CD4-positive, alpha-beta T cell treated with Interleukin-12 subunit alpha and Interleukin-12 subunit beta, for 1 hour (primary cell): ENCODE measurements at places on chromosomes 3 and 15.

GRCh38 chr15:72034859-72035650, 82.9 kb downstream of the MYO9A start:
- no peak for DNase-seq

- no peak for DNase-seq
Observed at GRCh38 chr3:185824051-185825005, 514 bp downstream of the IGF2BP2 start.

- peak; percentile 73 for DNase-seq
Observed at GRCh38 chr3:18424729-18425640, at the start of gene SATB1. Gene SATB1 (minus strand): TSS chr3:18425339. CDS start chr3:18420967, 4,372 bp downstream.

DNA sequence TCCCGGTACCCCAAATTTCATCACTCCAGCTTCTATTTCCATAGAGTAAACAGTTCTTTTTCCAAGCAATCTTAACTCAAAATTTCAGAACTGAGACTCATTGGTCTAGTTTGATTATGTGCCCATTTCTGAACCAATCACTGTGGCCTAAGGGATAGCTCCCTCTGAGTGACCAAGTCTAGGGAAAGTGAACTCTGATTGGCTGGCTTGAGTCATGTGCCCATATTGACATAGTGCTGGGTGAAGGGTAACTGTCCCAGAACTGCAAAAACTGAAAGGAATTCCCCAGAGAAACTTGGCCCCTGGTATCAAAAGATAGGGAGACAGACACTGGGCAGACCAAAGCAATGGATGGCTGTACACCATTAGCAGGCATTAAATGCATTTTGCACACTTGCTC, 171.2 kb upstream of the WNT5A start:
- no peak for DNase-seq

DNA sequence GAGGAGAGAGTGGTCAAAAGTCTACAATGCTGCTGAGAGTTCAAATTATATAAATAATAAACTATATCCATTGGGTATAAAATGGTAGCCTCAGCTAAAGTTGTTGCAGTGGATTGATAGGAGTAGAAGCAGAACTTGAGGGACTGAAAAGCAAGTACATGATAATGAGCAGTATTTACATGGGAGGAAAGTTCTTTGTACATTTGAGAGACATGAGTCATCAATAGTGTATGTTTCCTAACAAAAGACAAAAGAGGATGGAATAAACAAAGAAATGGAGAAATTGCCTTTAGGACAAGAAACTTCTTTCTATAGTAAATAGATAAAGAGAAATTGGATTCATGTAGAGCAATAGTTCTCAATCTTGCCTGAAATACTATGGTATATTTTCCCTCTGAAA, 110.0 kb upstream of the PLSCR5 start:
- no peak for DNase-seq

DNA sequence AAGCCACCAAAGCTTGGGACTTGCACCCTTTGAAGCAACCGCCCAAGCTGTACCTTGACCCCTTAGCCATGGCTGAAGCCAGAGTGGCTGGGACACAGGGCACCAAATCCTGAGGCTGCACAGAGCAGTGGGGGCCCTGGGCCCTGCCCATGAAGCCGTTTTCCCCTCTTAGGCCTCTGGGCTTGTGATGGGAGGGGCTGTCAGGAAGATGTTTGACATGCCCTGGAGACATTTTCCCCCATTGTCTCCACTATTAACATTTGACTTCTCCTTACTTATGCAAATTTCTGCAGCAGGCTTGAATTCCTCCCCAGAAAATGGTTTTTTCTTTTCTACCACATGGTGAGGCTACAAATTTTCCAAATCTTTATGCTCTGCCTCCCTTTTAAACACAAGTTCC, 522.2 kb downstream of the EDEM1 start:
- DNase-seq = no peak

GRCh38 chr3:47202542-47202941, 38.6 kb upstream of the SETD2 start:
- no peak for DNase-seq

GRCh38 chr3:187264911-187265310, 26.6 kb downstream of the MASP1 start:
- DNase-seq = no peak

- DNase-seq = no peak
Observed at GRCh38 chr3:30292192-30292893, 314.1 kb upstream of the TGFBR2 start.

DNA sequence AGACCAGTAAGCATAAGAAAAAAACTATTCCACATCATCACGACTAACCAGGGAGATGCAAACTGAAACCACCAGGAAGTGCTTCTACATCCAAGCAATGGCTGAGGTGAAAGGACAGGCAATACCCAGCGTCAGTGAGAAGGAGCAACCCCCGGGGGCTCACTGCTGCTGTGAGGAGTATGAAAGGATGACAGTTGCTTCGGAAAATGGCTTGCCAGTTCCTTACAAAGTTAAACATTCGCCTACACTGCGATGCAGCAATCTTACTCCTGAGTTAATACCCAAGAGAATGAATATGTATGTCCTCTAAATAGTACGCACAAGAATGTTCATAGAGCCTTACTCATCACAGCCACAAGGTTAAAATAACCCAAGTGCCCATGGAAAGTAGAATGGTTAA, 13.3 kb upstream of the PLXNA1 start:
- no peak for DNase-seq

GRCh38 chr15:38563723-38564519, 693 bp downstream of the RASGRP1 start:
- DNase-seq = peak; percentile 90

DNA sequence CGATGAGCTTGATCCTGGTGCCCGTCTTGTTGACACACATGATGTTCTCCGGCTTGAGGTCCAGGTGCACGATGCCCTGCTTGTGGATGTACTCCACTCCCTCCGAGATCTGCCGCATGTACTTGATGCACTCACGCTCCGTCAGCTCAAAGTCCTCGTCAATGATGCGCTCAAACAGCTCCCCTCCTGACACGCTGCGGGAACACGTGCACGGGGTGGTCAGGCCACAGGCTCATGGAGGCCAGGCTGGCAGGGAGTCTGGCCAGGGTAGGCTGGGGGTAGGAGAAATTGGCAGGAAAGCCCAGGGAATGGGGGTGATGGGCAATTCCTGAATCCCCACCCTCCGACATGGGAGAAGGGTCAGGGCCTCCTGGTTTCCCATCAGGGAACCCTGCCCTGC, 55.5 kb upstream of the HACD2 start:
- DNase-seq = no peak

DNA sequence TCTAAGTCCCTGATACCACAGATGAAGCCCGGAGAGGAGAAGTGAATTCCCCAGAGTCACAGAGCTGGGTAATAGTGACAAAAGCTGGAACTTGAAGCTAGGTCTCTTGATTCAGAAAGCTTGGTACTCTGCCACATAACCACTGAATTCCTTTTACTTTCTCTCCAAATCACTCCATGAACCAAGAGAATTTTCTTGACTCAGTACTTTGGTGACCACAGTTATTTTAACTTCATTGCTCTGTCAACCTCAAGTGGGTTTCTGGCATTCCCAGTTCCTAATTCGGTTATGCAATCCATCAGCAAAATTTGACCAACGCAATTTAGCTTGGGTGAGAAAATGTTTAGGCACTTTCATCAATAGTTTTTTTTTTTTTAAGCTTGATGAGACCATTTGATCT, 61.0 kb upstream of the PPARG start:
- DNase-seq = no peak

- no peak for DNase-seq
Observed at GRCh38 chr3:149058602-149059001, 27.7 kb downstream of the HLTF start.

- DNase-seq = no peak
Observed at GRCh38 chr15:42085236-42085605, 9.1 kb downstream of the PLA2G4D start.

DNA sequence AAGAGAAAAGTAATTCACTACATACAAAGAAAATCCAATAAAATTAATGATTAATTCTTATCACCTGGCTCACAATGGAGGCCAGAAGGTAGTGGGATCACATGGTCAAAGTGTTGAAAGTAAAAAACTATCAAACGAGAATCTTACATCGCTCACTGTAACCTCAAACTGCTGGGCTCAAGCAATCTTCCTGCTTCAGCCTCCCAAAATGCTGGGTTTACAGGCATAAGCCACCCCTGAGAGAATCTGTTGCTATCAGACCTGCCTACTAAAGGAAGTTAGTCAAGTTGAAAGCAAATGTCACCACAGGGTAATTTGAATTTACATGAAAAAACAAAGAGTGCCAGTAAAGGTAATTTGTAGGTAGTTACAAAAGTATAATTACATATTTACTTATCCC, 103.3 kb downstream of the PCCB start:
- DNase-seq = no peak

DNA sequence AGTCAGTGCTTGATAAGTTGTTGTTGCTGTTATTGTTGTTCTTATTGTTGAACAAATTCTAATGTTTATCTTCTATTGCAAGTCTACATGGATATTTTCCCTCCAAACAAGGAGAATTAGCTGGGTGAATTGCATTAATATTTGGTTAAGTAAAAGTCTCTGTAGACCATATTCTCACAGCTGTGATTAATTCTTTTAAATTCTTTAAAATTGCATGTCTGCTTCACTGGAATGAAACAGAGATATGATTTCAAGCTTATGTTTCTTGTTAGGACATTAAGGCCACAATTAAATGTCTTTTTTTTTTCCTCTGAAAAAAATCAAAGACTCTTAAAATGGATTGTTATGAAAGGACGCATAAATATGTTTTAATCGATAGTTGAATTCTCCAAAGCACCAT, 153.4 kb downstream of the EBLN2 start:
- DNase-seq = no peak

DNA sequence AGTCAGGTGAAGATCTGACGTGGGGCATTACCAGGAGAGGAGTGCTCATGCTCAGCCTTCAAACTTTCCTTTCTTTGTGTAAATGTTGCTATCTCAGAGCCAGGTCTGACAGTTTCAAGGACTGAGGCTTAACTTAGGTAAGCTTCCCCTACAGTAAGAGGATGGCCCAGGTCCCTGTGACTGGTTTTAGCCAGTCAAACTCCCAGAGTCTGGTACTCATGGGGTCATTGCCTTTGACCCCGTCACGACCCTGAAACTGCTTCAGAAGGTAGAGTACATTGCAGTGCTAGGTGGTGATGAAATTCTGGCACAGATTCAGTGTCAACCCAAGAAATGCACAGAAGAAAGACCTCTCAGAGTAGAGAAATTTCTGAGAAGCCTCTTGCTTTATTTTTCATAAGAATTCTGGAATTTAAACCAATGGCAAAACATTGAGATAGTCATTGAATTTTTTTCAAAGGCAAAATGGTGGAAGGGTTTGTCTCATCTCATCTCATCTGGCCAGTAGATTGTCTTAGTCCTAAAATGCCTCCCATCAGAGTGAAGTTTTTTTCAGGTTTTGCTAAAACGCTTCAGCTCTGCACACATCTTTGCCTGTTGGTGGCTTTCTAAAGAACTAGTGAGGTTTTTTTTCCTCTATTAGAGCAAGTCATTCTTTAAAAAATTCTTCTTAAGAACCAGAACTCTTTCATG, 23.1 kb downstream of the ZBTB38 start:
- no peak for DNase-seq

DNA sequence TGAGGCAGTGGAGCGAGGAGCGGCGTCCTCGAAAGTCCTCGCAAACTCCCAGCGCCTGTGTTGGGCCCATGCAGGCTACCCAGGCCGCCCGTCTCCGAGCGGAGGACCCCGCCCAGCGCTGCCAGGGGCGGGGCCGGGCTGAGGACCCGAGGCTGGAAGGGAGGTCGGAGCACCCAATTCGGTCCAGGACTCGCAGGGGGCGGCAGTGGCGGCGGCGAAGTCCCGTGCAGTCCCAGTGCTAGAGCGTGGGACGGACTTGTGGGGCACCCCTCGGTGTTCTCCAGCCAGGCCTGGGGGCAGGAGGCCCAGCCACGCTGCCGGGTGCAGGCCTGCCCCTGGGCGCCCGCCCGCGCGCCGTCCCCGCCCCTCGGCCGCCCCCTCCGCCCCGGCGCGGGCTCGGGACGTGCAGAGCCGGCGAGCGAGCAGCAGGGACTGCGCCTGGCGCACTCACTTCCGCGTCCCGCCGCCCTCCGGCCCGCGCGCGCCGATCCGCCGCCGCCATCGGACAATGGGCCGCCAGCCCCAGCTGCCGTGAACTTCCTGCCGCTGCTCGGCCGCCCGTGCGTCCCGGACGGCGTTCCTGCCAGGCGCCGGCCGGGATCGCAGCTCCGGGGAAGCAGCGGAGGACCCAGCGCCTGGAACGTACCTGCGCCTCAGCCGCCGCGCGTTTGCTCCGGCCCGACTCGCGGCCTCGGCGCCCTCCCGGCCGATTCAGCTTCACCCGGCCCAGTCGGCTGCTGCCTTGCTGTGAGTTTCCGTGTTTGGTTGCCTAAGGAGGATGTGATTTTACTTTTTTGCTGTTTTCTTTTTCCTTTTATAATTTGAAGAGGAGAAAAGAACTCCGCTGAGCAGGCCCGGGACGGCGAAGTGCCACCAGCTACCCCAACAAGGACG, 596 bp upstream of the LIMD1 start:
- DNase-seq = peak; percentile 70

- no peak for DNase-seq
Observed at GRCh38 chr15:47383102-47383501, 334.2 kb upstream of the SEMA6D start.

DNA sequence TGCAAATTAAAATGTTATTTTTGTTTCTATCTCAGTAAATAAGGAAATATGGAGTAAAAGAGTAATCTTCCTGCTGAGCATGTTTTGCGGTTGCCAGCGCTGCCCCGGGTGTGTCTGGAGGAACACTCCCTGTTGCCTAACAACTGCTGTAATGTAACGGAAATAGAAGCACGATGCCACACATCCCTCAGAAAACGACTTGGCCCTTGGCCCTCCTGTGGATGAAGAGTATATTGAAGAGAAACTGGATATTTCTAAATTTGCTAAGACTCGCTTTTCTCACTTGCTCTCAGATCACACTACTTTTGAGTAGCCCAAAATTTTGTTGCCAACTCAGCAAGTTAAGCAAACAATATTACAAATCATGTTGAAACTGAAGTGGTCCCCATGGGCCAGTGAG, 18.9 kb downstream of the CX3CR1 start:
- peak; percentile 76 for DNase-seq

DNA sequence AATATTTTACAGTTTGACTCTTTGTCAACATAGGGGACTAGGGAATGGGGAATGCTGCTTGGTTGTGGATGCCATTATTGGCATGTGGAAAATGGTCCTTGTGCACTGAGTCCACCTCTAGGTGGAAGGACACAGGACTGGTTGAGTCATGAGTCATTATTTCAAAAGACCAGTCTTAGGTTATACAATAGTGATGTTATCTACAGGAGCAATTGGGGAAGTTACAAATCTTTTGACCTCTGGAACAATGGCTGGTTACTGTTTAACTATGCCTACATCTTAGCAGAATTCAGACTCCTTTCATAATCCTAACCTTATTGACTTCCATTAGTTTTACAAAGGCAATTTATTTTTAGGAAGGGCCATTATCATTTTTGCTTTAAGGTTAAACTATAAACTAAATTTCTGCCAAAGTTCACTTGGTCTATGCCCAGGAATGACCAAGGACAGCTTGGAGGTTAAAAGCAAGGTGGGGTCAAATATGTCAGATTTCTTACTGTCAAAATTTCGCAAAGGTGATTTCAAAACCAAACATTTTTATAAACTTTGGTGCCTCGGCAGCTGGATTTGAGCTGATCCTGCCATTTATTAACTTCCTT, 11.8 kb upstream of the CCR8 start:
- no peak for DNase-seq
